ENCODE measurements at places on chromosomes 4 and X. TPM values are rescaled to one million over a fixed set of nuclear protein-coding genes. Genes with fewer than 3 reads are reported as not detected.

Gene ADH1B
- 0.16 TPM for total RNA-seq

Gene SULT1E1
- total RNA-seq: 8.4 TPM

Gene ADH1A
- not detected for total RNA-seq

Gene TEC
- total RNA-seq: 5.5 TPM

Gene ERCC6L
- total RNA-seq: 0.62 TPM

Gene MAP3K15
- 1.4 TPM for total RNA-seq

Gene ATP6AP1
- total RNA-seq: 42.7 TPM

Gene DCAF12L2
- total RNA-seq: 9.0 TPM

Gene TNIP3
- 0.47 TPM for total RNA-seq

Gene H2BW2
- not detected for total RNA-seq

DNA sequence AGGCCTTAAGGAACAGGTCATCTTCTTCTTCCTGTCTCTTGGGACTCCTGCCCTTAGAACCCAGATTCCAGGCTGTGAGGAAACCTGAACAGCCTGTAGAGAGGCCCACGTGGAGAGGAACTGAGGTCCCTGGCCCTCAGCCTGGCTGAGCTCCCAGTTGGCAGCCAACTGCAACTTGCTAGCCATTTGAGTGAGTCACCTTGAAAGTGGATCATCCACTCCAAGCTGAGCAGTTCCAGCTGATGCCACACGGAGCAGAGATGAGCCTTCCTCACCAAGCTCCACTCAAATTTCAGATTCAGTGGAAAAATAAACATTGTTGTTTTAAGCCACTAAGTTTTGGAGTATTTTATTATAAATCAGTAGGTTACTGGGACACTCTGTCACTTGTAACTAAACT, 392.5 kb downstream of the BCOR start:
- DNase-seq: peak; percentile 11

GRCh38 chr4:22869235-22869634, 176.5 kb downstream of the GBA3 start:
- DNase-seq: no peak

- no peak for DNase-seq
Measured at GRCh38 chr4:6472387-6473263, at the start of gene PPP2R2C. Gene PPP2R2C, minus strand, starts transcription at chr4:6472614. Its CDS starts 385 bp downstream, at chr4:6472229.

DNA sequence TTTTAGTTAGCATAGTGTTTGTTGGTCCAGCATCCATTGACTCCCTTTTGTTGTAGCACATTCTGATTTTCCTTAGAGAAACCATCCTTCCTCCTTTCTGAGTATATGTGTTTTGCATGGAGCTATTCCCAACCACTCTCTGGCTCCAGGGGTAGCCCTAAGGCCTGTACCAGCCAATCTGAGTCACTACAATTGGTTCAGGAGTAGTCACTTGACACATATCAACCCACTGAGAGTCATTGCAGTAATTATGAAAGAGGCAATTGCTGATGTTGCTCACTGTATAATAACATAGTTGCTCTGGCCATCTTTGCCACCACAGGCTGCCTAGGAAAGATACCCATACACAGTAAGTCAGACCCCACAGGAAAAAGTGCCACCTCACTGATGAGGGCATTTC, 71.2 kb upstream of the GRID2 start:
- DNase-seq: no peak

DNA sequence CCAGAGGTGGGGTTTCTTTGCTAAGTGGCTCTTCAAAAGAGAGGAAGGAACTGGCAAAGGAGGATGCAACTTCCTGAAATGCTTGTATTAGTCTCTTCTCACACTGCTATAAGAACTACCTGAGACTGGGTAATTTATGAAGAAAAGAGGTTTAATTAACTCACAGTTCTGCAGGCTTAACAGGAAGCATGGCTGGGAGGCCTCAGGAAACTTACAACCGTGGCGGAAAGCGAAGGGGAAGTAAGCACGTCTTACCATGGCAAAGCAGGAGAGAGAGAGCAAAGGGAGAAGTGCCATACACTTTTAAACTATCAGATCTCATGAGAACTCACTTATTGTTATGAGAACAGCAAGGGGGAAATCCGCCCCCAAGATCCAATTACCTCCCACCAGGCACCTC, 505.7 kb downstream of the ZNF674 start:
- no peak for DNase-seq

- no peak for DNase-seq
Measured at GRCh38 chr4:62526671-62527070, 1326.5 kb downstream of the ADGRL3 start.

DNA sequence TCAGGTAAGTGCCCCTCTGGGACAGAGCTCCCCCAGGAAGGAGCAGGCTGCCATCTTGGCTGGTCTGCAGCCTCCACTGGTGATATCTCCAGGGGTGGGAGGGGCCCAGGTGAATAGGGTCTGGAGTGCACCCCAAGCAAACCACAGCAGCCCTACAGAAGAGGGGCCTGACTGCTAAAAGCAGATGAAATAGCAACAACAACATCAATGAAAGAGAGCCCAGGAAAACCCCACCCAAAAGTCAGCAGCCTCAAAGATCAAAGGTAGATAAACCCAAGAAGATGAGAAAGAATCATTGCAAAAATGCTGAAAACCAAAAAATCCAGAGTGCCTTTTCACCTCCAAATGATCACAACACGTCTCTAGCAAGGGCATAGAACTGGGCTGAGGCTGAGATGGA, 92.5 kb upstream of the PAGE3 start:
- no peak for DNase-seq

GRCh38 chr4:184280137-184280536, 62.5 kb upstream of the ENPP6 start:
- DNase-seq: no peak

DNA sequence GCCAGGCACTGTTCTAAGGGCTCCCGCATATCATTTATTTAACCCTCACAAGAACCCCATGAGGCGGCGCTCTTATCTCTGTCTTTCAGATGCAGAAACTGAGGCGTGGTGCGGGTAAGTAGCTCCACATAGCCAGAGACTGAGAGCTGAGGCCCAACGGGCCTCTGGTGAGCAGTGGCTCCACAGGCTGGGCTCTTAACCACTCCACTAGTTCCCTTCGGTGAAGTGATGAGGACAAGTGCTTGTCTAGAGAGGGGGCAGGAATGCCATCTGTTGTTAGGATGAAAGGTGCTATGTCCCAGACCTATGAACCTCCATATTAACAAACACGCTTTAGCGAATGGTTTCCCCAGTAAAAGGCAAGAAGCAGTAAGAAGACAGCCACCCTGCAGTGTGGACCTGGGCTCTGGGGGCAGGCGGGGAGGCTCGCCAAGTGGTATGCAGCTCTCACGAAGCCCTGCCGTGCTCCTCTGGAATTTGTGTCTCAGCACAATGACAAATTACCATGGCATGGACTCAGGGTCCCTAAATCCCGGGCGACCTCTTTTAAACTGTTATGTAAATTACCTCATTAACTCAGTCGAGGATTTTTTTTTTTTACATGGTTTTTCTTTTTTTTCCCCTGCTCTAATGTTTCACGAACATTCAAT, 20.9 kb upstream of the S100G start:
- DNase-seq: no peak

- DNase-seq: no peak
Measured at GRCh38 chr4:1819816-1820215, 26.7 kb downstream of the FGFR3 start.

DNA sequence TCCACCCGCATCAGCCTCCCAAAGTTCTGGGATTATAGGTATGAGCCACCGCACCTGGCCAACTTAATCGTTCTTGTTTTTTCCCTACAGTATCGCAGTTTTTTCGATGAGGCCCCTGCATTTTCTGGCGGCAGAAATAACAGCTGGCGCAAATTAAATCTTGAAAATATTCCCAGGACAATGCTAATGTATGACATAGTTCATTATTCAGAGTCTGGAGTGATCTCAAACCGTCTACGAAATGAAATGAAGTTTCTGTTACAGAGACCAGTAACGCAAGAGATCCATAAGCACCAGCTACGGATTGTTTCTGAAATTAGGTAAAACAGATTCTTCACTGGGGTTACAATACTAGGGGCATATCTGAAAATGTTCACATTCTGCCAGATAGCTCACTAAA, 27.3 kb downstream of the CXorf58 start:
- no peak for DNase-seq

- no peak for DNase-seq
Measured at GRCh38 chr4:146124023-146124680, 51.4 kb upstream of the LSM6 start.

DNA sequence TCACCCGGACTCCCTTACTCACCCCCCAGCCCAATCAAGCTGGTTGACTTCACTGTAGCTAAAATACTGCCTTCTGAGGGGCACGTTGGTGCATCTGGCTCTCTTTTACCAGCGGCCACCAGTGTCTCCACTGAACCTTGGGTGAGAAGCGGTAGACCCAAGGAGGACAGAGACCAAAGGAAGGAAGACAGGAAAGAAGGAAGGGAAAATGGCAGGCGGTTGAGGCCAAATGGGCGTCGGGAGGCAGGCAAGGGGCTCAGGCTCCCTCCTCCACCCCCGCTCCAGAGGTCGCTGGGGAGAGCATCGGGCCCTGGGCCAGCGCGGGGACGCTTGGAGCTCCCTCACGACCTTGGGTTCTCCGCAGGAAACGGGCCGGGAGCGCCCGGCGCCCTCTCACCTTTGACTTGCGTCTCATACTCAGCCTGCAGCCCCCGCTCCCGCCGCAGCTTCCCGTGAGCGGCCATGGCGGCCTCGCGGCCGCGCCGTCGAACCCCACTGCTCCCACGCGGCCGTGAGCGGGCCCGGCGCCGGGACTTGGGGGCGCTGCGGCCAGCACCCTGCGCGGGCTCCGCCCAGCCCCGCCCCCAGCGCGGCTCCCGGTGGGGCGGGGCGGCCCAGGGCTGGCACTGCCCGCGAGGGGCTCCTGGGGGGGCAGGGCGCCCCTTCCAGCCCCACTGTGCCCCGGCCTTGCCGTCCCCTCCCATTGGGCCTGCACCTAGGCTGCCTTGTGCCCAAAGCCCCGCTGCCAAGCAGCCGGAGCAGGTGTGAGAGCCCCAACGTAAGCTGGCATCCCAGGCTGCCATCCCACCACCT, at the start of gene ARHGAP4:
ARHGAP4 (minus strand) TSS at position 526 of the 813 bp plus-strand sequence; CDS start at position 464, 62 bp downstream.
- DNase-seq: no peak

GRCh38 chr4:140837736-140838135, 81.6 kb upstream of the TBC1D9 start:
- no peak for DNase-seq

DNA sequence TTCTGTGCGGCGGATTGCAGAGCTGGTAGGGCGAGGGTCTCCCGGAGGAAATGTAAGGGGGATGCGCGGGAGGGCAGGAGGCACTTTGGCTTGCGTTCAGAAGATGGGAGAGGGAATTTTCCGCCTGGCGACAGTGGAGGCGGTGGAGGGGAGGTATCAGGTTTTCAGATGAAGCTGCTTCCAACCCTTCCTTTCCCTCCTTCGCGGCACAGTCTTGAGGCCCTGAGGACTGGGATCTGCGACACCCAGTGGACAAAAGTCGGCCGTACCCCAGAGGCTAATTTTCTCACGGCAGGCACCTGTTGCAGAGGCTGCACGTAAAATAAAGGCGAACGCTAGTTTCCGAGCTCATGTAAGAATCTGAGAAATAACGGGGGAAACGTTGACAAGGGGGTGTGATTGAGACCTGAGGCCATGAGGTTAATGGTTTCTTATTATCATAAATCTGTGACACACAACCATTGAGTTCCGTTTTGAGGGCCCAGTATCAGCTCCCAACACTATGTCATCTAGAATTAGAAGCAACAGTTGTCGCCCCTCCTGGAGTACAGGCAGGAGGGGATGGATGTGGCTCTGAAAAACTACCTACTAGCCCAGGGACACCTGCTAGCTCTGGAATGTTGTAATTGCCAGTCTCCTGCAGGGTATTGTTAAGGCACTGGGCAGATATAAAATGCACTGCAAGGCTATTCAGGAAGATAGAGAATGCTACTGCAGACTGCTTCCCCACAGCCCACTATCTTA, 1.1 kb downstream of the ZCCHC18 start:
- DNase-seq: peak; percentile 46

DNA sequence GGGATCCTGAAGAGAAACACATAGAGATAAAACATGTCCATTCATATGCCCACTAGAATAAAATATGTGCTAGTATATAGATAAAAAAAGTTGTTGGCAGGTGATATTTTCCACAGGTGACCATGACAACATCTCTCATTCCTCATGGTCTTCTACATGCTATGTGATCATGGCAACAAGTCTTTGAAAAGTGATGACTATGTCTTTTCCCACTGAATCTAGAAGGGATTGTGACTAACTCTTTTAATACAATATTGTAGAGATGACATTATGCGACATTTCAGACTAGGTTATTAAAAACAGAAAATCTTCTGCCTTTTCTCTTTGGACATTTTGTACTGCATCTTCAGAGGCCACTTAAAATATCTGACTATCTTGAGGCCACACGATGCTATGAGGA, 126.0 kb upstream of the GABRA2 start:
- DNase-seq: no peak

GRCh38 chrX:120575379-120576114, 14.8 kb upstream of the CUL4B start:
- no peak for DNase-seq

GRCh38 chr4:119841361-119841760, 212.8 kb upstream of the PDE5A start:
- DNase-seq: no peak

DNA sequence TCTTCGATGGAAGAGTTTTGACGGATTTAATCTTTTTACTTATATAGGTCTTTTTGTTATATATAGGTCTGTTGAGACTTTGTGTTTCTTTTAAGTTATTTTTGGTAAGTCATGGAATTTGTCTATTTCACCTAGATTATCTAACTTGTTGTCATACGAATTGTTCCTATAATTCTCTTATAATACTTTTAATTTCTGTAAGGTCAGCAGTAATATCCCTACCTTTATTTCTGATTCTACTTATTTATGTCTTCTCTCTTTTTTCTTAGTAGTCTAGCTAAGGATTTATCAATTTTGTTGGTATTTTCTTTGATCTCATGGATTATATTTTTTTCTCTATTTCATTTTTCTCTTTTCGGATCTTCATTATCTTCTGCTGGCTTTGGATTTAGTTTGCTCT, 11.6 kb downstream of the SAP30 start:
- DNase-seq: no peak

DNA sequence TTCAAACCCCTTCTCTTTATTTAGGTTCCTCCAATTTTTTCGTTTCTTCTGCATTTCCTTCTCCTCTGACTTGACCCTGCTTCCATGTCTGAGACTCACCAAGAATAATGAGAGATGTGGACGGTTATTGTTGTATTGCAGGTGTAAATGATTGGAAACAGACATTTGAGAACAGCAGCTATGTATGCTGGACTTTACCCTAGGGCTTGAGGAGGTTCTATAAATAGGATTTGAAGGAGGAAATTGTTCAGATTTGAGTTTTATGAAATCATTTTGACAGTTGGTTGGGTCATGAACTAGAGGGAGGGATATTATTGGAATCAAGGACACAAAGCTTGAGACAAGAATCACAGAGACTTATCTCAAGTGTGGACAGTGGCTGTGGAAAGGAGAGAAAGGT, 614.6 kb upstream of the CPEB2 start:
- no peak for DNase-seq

- DNase-seq: no peak
Measured at GRCh38 chr4:13701937-13702446, 74.5 kb upstream of the BOD1L1 start.

GRCh38 chr4:23959396-23960148, 69.7 kb upstream of the PPARGC1A start:
- no peak for DNase-seq

- no peak for DNase-seq
Measured at GRCh38 chrX:110210417-110211139, 107.3 kb downstream of the AMMECR1 start.
